ENCODE measurements at places on chromosomes 16 and 17.
A peak's percentile ranks its signal among the peaks of the same experiment; 100 is the strongest.

DNA sequence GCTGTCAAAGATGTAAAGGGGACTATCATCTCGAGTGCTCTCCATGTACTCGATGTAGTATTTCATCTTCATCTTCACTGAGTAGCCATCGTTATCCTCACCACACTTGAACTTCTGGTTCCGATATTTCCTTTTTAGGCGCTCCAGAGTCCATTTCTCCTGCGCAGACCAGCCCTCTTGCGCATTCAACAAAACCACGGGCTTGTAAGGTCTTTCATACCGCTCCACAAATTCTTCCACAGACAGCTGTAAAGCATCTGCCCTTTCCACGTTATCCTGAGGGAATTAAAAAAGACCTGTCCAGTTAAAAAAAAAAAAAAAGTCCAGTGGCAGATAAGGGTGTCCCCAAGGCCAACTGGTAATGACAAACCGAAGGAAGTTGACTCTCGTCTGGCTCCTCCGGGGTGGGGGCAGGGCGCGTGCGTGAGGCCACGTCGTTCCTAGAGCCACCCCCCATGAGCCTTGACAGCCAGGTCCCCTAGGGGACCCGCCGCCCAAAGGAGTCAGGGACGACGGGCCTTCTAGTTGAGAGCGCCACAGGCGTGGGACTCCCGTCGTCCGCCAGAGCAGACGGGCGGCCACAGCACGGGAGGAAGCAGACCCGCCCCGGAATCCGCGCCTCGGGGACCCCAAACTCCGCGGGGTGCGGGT is 701 bp downstream of the JMJD6 start:
- DNase-seq: peak; percentile 25

DNA sequence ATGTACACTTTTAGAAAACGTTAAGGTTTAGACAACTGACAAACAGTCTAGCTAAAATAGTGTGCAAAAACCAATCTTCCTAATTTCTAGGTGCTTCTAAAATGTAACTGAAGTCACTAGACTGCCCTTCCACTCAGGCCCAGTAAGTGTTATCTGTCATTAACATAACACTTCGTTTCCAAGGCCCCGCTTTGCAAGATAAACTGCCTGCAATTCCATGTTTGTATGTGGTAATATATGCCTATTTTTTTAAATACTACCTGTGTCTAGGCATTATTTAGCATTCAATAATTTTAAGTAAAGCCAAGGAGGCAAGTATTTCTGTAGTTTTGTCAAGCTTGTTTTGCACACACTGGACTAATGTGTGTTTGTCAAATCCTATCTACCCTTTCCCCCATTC is 3.2 kb downstream of the USP32 start:
- no peak for DNase-seq

DNA sequence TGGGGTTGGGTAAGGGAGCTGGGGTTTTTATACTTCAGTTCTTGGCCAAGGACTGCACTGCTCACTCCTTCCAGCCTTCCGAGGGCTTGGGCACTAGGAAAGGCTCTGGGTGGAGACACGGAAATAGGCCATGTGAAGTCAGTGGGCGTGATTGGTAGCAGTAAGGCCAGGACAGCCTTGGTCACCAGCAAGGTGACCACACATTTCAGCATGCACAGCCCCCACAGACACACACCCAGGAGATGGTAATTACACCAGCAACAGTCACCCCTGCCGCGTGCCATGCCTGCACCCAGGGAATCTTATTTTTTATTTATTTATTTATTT is 252.5 kb downstream of the SEC14L1 start:
- DNase-seq: no peak

GRCh38 chr16:35636480-35637230 is 2177.2 kb downstream of the TP53TG3F start:
- no peak for DNase-seq

- DNase-seq: no peak
Measured at GRCh38 chr17:19508577-19508867, 25.1 kb upstream of the SLC47A1 start.

GRCh38 chr17:69098625-69099024 is 37.9 kb upstream of the ABCA9 start:
- DNase-seq: no peak

DNA sequence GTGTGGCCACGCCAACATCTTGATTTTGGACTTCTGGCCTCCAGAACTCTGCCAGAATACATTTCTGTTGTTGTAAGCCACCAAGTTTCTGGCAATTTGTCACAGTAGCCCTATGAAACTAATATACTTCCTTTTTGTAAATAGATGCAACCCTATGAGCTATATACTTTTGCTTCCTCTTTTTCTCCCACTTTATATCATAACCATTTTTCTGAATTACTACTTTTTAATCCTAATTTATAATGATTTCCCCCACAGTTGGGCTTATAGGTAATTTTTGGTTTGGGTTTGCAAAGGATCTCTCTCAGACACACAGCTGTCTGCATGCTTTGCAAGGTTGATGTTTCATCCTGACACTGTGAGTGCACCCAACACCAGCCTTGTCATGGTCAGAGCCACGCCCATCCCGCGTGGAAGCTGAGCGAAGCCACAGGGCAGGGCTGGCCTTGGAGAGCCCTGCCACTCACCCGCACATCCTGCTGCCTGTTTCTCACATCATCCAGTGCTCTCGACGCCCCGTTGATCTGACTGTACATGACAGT is 5.8 kb downstream of the TRIM25 start:
- no peak for DNase-seq

GRCh38 chr17:42270170-42270535 is 6.0 kb downstream of the STAT5B start:
- DNase-seq: peak; percentile 22

DNA sequence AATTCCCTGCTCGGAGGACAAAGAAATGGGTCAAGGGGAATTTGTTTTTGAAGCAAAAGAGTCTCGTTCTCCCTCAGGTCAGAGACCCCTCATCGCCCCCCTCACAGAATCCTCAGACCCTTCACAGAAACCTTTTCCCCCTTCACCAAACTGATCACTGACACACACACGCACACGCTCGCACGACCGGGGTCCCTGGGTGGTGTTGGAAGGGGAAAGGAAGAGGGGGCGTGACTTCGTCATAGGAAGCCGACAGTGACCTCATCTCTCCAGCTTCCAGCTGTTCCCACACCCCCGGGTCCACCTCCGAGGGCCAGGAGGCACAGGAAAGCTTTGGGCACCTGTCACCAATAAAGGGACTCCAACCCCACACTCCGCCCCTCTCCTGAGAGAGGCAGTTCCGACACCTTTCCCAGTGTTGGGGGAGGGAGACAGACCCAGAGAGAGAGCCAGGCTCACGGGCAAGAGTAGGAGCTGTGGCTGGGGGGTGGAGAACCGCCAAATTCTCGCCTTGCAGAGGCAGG is 1.2 kb downstream of the ASGR1 start:
- peak; percentile 26 for DNase-seq

GRCh38 chr17:61805399-61805798 is 57.9 kb downstream of the BRIP1 start:
- DNase-seq: peak; percentile 81

GRCh38 chr17:77527836-77528505 is 387.2 kb downstream of the SEC14L1 start:
- no peak for DNase-seq

DNA sequence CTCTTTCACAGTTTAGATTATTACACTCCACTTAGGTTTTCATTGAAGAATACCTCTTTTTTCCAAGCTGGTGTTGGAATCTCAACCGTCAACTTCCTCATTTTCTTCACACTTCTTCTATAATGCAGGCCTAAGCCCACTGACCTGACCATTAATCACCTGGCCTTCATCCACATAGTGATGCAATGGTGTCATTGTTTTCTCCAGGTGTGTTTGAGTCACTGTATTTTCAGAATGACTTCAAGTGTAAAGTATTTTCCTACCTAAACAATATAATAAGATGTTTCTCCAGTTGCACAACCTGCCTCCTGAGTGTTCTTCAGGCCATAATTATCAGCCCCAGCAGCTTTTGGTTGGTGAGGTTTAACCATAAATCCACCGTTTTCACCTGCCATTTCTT is 1675.1 kb downstream of the TP53TG3F start:
- DNase-seq: no peak

- DNase-seq: peak; percentile 52
Measured at GRCh38 chr16:85717393-85718152, 28.8 kb upstream of the GINS2 start.

DNA sequence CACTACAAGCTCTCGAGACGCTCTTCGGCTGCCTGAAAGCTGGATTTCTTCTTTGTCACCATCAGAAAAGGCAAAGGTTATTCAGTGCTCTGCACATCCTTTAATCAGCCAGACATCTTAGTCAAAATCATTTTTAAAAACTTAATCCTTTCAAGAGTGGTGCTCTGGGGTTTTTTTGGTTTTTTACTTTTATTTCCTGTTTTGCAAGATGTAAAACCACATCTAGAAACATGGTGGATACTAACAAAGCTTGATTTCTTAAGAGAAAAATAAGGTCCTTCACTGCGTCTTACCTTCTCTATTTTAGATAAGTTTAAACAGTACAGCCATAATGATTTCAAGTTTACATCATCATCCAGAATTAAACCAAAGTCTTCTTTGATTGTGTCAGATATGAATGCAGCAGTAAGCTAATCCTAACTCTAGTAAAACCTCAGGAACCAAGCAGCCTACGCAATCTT is 6.3 kb downstream of the ANKRD11 start:
- no peak for DNase-seq

DNA sequence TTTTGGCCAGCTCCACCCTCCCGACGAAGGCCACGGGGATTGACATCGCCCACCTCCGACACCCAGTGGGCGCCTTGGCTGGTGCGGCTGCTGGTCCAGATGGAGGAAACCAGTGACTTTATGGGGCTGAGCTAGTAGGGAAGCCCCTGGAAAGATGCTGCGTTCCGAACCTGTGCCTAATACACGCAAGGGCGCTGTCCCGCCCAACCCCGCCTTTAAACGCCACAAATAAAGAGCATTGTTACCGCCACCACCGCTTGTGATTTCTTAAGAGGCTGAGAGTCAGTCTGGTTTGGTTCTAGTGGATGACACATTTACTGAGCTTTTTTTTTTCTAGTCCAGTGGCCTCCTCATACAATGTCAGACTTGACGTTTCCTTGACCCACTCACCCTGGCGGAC is 107.9 kb downstream of the AATF start:
- DNase-seq: no peak

GRCh38 chr17:74088285-74088933 is 115.1 kb upstream of the RPL38 start:
- no peak for DNase-seq

- DNase-seq: no peak
Measured at GRCh38 chr16:51049678-51050376, 101.2 kb downstream of the SALL1 start.

- DNase-seq: no peak
Measured at GRCh38 chr17:27157898-27158297, 136.0 kb upstream of the WSB1 start.

DNA sequence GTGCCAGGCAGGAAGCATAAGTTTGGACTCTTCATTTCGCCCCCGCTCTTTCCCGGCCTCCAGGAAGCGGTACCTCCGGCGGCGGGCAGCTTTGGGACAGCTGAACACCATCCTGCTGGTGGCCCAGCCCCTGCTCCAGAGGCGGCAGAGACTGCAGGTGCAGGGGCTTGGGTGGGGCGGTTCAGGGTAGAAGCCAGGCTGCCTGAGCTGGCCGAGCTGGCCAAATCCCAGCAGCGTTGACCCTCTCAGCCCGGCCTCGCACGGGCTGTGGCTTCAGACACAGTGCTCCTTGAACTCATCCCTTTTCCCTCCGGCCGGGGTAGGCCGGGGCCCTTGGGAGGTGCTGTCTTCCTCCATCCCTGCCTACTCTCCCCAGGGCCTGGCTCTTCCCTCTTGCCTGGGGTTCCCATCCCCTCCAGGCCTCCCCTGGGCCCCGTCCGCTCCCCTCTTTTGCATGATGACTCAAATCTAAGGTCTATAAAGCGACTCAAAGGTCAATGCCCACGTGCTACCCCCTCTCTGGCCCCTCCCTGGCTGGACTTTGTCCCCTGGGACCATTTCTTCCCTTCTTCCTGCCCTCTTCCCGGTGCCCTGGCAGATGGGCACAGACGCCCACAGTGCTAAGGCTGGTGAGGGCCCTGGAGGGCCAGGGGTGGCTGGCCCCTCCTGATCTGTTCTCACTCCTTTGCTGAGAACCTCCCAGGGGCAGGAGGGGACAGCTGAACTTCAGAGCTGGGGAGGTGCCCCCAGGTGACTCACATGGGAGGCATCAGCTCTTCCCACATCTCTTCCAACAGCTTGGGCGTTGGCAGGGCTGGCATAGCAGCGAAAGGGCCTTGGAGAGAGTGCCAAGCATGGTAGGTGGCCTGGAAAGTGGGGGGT is 22.7 kb downstream of the MYO15B start:
- no peak for DNase-seq

GRCh38 chr17:43438626-43439025 is 39.8 kb downstream of the ARL4D start:
- DNase-seq: no peak

GRCh38 chr17:46785696-46786095 is 32.8 kb downstream of the WNT3 start:
- no peak for DNase-seq

DNA sequence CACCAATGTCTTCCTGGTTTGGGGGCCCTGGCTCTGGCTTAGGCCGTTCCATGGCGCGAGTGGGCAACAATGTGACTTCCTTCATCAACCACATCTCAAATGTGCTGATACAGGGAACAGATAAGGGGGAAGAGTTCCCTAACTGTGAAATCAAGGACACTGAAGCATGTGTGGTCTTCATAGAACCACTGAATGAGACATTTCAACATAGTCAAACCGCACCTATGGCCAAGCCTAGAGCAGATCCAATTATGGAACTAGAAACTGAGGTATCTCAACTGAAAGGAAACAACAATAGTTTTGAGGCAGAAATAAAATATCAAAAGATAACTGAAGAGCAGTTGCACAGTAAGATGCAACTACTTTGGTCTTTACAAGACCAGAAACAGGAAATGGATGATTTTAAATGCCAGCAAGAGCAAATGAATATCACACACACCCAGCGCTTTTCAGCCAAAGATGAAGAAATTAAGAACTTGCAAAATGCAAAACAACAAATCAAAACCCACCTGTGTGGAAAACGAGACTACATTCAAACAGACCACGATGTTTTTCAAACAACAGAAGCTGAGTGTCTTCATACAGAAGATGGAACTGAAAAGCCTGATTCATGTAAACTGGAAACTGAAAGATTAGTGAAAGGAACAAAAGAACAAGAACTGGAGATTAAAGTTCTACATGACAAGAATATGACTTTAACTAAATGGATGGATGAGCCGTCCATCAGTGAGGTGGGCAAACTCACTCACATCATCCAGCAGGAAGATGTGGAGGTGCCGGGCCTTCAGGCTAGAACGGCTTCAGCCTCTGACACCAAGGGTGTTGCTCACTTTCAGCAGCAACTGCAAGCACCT is 18.1 kb upstream of the LCMT1 start:
- DNase-seq: no peak

DNA sequence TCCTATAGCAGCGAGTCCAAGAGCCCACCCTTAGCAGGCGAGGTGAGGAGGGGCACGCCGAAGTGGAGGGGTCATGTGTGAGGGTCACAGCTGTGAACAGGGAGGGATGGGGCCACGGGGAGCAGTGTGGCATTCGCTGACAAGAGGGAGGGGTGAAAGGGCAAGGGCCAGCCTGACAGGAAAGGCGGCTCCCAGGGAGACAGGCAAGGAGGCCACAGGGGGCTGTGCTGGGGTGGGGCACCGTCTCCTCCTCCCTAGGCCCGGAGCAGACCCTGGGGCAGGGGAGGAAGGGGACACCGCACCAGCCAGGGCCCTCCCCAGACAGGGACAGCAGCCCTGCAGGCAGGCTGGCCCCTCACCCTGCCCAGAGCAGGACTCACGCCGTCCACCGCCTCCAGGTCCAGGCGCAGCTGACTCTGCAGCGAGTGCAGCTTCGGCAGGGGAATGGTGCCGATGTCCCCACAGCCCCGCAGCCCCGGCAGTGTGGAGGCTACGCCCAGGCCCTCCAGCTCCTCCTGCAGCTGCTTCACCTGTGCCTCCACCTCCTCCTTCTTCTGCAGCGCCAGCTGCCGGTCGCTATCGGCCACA is 15.1 kb downstream of the GNPTG start:
- no peak for DNase-seq

Measured in fibroblast of upper back skin (primary cell).